Gastrocnemius medialis (tissue), 4 donors: ENCODE measurements at places on chromosomes 2 and 18.

- no peaks in the 10 kb centered on the region for H3K4me1 ChIP-seq
- no peak overlapping the region for H3K4me3 ChIP-seq
- no peaks in the 10 kb centered on the region for H3K27me3 ChIP-seq
- no peaks in the 10 kb centered on the region for H3K36me3 ChIP-seq
- H3K27ac ChIP-seq: no peak overlapping the region
- no peak for DNase-seq
These were observed 49.0 kb downstream of the ZDBF2 start for GRCh38 chr2:206323486-206323885.

- H3K4me3 ChIP-seq: no peak overlapping the region
- peaks cover 30% of the 10 kb centered on the region for H3K27me3 ChIP-seq
- no peaks in the 10 kb centered on the region for H3K36me3 ChIP-seq
- no peak overlapping the region for H3K27ac ChIP-seq
- no peak for DNase-seq
- peaks cover 33% of the 10 kb centered on the region for H3K4me1 ChIP-seq
These were observed 1.3 kb downstream of the LIPG start for GRCh38 chr18:49563130-49563540.

GRCh38 chr2:118442996-118443553, 354.8 kb downstream of the INSIG2 start:
- H3K4me1 ChIP-seq: no peaks in the 10 kb centered on the region
- no peak for DNase-seq
- H3K27me3 ChIP-seq: no peaks in the 10 kb centered on the region
- no peak overlapping the region for H3K4me3 ChIP-seq

GRCh38 chr2:61597300-61598289, 59.4 kb upstream of the XPO1 start:
- no peak overlapping the region for H3K4me3 ChIP-seq
- no peak for DNase-seq
- H3K36me3 ChIP-seq: no peaks in the 10 kb centered on the region

GRCh38 chr18:29184654-29185053, 1007.7 kb upstream of the CDH2 start:
- H3K36me3 ChIP-seq: no peaks in the 10 kb centered on the region
- DNase-seq: no peak
- H3K4me1 ChIP-seq: no peaks in the 10 kb centered on the region
- no peak overlapping the region for H3K4me3 ChIP-seq
- H3K27ac ChIP-seq: no peak overlapping the region

DNA sequence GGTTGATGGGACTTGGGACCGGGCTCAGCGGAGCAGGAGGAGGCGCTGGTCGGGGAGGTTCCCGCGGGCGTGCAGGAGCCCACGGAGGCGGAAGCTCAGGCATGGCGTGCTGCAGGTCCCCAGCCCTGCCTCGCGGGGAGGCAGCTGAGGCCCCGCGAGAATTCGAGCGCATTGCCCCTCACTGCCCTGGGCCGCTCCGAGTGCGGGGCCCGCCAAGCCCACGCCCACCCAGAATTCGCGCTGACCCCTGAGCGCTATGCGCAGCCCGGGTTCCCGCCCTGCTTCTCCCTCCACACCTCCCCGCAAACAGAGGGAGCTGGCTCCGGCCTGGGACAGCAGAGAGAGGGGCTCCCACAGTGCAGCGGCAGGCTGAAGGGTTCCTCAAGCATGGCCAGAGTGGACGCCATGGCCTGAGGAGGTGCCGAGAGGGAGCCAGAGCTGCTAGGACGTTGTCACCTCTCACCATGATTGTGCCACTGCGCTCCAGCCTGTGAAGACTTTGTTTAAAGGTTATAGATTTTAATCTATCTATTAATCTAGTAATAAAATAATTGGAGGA, 357.2 kb upstream of the RGPD4 start:
- no peaks in the 10 kb centered on the region for H3K36me3 ChIP-seq
- no peak for DNase-seq
- no peak overlapping the region for H3K27ac ChIP-seq
- H3K27me3 ChIP-seq: no peaks in the 10 kb centered on the region
- no peaks in the 10 kb centered on the region for H3K4me1 ChIP-seq
- no peak overlapping the region for H3K4me3 ChIP-seq
